ENCODE measurements at places on chromosomes 3 and 15.

- DNase-seq: no peak
These were observed 599.0 kb downstream of the MAGI1 start for GRCh38 chr3:65439641-65440284.

DNA sequence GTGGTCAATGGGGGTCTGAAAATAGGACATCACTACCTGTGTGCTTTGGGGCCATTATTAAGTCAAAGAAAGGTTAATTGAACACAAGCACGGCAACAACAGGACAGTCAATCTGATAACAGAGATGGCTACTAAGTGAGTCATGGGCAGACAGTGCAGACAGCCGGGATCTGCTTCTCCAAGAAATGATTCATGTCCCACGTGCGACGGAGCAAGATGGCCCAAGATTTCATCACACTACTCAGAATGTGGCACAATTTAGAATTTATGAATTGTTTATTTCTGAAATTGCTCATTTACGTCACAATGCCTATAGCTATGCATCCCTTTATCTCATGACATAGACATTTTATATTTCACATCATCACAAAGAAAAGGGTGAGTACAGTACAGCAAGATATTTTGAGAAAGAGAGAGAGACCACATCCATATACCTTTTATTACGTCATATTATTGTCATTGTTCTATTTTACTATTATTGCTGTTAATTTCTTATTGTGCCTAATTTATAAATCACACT, 770.6 kb upstream of the NR2F2 start:
- DNase-seq: no peak

DNA sequence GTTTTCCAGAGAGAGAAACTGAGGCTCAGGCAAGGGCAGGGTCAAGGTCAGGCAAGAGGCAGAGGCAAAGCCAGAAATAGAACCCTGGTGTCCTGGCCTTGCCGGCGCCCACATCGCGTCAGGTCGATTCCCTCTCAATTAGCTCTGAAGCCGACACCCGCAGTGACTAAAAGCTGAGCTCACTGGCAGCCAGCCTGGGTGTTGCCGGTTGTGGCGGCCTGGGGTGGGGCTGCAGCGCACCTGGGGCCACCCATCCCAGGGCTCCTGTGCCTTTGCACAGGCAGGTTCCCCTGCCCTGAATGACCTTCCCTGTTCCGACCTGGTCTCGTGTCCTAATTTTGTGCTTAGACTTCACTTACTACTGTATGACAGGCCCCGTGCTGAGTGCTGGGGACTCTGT, 6.2 kb downstream of the SEMA3F start:
- DNase-seq: no peak

- peak; percentile 76 for DNase-seq
These were observed 1.5 kb downstream of the WHAMM start for GRCh38 chr15:82810890-82811426.

GRCh38 chr15:87365186-87365585, 891.4 kb downstream of the NTRK3 start:
- no peak for DNase-seq

DNA sequence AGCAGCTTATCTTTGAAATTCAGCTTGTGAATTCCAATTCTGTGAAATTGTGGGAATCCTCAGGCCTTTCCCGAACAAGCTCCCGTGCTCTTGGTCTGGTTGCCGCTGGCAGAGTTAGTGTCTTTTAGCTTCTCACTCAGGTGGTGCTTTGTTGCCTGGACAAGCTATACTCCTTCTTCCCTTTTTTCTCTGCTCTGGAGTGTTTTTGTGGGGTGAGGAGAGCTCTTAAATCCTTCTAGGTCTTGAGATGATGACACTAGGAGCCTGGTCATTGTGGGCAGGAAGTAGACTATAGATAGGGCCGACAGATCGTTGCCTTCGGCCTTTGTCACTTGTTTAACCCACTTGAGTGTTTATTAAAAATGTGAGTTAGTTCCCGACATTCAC, 93.8 kb downstream of the SLCO3A1 start:
- no peak for DNase-seq
